Osteoblast (primary cell): ENCODE measurements at places on chromosomes 7 and 10.
A peak's percentile ranks its signal among the peaks of the same experiment; 100 is the strongest.

DNA sequence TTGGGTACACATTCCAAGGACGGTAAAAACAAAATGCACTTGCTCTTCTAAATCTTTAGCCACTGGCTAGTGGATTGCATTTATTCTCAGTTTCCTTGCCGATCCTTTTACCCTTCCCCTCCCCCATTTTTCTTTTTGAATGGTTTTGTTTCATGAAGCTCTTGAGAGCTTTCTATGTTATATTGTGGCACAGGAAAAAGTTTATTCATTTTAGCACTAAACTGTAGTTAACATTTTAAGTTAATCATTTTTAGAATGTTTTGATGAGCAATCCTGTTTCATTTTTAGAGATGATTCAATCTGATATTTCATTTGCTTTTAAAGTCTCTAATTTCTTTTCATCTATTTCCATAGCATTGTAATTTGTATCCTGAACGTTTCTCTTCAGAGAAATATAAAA lies 24.0 kb downstream of the ZEB1 start:
- no peak for DNase-seq

- no peak for DNase-seq
Measured at GRCh38 chr7:129886818-129887186, 66.0 kb downstream of the UBE2H start.

DNA sequence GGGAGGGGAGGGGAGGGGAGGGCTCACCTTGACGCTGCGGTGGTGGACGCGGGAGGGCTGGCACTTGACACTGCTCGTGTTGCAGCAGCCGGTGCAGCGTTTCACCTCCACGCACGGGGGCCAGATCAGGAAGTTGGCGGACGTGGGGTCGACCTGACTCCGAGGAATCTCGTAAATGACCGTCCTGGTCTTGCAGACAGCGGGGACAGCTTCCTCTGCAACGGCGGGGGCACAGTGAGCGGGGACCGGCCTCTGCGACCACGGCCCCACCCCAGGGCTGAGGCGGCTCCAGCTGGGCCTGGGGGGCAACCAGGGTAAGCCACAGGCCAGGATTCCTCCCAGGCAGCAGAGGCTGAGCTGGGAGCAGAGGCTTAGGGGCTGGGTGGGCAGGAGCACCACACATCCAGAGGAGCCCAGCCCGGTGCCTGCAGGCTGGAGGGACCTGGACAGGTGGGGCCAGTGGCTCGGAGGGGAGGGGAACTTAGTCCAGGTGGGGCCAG lies 8.8 kb downstream of the PDGFA start:
- DNase-seq, result peak; percentile 79

DNA sequence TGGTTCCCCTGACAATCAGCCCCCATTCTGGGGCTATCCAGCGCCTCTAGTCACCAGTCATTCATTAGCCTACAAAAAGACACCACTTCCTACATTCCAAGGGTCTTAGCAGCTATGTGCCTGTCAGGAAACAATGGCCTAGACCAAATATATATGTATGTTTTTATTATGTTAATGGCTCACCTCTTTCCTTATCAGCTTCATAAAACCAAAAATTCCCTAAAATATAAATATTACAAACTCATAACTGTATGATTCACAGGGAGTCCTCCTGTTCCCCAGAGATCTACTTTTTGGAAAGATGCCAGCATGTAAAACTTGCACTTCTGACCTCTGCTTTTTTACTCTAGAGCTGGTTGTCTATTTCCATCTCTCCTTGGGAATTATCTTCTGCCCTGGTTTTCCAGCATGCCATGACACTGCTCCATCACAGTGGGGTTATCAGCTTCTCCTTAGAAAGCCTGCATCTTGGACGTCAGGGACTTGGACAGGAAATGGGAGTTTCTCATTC lies 79.2 kb downstream of the ABCA13 start:
- peak; percentile 41 for DNase-seq

GRCh38 chr7:115475761-115476385 lies 554.0 kb downstream of the MDFIC start:
- no peak for DNase-seq

DNA sequence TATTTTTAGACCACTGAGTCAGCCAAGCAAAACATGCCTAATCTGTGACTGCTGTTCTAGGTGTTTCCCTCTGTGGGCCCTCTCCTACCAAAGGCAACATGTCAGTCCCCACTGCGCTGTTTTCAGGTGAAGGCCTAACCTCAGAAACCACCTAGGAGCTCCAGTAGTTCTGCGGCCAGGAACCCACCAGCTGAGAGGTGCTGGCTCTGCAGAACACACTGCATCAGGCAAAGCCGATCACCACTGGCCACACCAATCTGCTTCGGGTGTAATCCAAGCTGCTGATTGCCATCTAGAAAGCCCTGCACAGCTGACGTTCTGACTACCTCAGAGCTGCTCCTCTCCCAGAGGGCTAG lies 14.9 kb downstream of the CAMK2G start:
- DNase-seq, result peak; percentile 76

DNA sequence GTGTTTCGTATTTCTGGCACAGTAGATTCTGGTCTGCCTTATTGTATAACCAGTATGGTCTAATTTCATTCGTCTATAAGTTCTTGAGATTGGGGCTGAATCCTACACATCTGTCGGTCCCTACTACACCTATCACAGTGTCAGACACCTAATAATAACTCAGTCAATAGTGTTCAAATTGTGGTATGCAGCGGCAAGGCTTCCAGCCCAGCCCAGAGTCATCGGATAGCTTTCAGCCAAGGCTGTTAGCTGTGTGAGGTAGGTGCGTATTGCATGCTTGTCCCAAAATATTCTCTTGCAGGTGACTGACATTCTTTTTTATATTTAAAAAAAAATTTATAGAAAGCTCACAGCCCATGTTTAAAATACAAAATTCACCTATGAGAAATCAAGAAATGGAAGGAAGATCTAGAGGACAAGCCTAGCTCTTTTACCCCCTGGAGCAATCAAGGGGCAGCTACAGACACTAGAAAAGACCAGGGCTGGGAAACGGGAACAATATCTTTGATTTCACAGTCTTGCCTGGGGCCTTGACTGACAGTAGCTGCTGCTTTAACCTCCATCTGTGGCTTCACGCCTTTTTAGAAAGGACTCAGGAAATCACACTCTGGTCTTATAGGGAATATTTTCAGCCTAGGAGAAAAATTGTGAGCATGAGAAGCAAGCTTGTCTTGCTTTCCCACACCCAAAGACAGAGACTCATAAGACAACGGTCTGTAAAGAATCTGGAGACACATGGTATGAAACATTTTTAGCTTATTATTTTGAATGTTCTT lies 9.5 kb upstream of the ASB4 start:
- DNase-seq, result no peak

DNA sequence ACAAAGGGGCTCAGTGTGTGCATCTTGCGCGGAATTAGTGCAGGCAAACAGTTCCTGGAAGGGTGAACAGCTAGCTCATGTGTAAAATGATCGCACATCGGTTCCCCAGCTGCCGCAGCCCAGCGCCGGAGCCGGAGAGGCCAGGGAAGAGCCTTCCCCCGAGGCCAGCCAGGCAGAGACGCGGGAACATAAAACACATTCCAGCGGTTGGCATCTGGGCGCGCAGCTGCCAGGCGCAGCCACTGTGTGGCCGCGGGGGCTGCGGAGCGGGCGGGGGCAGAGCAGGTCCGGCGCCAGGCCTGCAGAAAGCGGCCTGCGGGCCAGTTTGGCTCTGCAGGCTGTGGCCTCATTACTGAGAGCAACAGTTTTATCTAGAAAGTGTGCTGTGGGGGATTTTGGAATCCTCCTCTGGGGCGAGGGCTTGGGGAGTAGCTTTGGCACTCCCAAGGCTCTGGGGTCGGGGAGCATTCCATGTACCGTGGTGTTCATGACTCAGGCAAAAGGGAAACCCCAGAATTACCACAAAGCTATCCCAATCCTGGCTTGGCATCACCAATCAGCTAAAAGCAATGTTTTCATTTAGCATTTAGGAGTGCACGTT lies 74.3 kb downstream of the SAMD9 start:
- DNase-seq, result peak; percentile 96

DNA sequence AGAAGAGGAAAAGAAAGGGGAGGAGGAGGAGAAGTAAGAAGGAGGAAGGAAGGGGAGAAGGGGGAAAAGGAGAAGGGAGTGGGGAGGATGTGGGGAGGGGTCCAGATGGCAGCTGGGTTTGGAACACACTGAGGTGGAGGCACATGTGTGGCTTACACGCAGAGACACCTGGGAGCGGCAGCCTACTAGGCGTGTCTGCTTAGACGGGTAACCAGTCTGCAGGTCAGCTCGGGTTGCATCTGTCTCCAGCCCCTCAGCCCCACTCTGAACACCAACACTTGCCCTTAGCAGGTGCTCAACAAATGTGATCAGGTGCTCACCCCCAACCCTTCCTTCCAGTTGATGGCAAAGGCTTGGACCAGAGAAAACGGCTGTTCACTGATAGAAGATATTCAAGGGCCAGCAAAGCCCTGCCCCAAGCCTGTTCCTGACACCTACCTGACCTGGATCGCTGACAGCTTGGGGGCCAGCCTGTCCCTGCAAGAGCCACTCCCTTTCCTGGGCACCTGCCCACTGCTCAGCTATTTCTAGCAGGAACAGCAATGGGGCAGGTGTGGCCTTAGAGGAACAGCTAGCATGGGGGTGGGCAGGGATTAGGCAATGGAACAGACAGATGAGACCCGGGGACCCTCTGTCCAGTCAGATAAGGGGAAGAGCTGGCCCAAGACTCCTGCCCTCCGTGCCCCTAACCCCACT lies 70.5 kb downstream of the SH3PXD2A start:
- DNase-seq, result peak; percentile 58

DNA sequence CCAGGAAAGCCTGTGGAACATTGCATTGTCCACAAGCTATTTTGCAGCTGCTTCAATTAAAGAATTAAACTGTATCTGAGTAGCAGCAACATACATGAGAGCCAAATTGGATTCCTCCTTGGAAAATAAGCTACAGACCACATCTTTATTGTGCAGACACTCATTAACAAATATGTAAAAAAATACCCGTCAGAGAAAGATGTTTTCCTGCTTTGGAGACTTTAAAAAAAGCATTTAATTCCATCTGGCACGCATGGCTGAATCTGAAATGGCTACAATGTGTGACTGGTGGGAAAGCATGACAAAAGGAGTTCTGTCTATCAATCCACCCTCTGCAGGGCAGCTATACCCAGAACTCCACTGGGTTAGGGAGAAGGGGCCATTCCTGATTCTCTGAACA lies 73.1 kb upstream of the HPS1 start:
- no peak for DNase-seq

DNA sequence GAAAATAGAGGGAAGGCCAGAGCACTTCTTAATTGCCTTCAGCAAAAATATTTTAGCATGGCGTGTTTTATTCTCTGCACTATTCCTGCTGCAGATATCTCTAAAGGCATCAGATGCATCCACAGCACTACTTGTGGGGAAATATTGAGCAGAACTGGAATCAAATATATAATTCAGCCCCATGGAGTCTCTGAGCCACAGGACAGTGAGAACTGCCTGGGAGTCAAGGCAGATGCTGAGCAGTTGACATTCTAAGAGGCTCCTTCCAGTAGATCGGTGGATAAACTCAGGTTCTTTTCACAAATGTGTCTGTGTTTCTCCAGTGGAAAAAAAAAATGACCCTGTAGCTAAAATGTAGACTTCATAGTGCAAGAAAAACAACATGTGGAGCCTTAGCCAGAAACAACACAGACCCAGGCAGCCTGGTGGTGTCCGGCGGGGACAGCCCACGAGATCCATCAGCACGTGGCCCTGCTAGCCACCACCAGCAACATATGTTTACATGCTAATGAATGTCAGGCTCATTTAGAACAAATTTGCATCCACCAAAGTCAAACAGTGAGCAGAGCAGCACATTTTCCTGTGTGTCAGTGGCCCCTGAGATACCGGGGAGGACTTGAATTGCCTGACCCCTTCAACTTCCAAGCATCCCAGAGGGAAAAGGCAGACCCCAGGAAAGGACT lies 123.3 kb upstream of the PFKP start:
- no peak for DNase-seq

- no peak for DNase-seq
Measured at GRCh38 chr7:140031364-140031763, 31.4 kb downstream of the PARP12 start.

DNA sequence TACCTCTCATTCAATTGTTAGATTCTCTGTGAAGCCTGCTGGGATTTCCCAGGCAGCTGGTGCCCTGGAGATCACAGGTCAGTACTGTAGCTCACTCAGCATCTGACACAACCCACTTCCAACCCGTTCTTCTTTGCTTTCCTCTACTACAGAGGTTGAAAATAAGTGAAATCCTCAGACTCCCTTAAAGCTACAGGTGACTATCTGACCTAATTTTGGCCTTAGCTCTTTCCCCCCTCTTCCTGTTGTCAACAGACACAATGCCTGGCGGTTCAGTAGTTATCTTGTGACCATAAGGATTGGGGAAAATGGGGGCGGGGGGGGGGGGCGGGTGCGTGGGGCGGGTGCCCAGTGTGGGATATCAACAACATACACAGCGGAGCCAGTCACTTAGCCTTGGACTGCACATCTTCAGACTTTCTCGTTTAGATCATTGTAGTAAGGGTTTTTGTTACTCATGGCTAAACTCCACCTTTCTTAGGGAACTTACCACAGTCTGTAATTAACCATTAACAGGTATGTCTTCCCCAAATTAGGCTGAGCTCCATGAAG lies 37.8 kb downstream of the MTPN start:
- no peak for DNase-seq

DNA sequence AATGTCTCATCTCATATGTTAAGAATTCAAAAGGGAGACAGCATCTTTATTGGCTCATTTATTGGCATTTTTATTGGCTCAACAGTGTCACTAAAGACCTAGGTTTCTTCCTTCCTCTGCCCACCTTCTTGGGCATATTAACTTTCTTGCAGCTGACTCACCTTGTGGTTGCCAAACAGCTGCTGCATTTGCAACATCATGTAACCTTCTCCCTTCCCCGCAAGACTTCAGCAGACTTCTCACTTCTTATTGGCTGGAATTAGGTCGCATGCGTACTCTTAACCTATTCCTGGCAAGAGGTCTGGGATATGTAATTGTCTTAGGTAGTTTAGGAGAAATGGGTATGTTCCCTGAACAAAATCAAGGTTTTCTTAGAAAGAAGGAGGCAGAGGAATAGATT lies 263.2 kb downstream of the POU6F2 start:
- no peak for DNase-seq

DNA sequence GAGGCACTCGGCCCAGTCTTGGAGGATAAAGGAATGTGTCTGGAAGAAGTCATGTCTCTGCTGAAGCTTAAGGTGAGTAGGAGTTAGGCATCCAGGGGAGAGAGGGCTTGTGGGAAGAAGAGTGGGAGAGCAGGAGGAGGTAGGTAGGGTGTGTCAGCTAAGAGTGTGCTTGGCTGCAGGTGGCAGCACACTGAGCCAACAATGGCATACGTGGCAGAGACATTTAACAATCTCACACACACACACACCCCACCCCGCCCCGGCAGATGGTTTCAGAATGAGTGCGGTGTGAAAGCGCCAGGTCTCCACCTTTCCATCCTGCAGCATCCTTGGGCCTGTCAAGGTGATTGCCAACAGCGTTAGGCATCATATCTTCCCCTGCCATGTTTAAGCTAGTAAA lies 11.2 kb upstream of the ARPC1A start:
- DNase-seq, result no peak

DNA sequence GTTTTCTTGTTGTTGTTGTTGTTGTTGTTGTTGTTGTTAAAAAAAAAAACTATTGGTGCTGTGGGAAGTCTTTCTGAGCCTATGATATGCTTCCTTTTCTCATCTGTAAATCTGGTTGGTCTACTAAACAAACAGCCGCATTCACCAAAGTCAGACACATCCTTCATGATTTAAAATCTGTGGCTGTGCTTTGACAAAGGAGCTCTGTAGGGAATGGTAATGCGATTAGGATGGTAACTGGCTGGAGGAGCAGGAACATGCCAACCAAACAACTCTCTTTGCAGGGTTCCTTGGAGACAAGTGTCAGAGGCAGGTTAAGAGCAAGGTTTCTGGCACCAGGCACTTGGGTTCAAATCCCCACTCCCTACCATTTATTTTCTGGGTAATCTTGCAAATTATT lies 14.9 kb upstream of the SP4 start:
- no peak for DNase-seq
